ENCODE measurements at places on chromosomes 11 and 22.

GRCh38 chr11:130203766-130204702 lies 44.5 kb downstream of the ST14 start:
- DNase-seq: no peak

- DNase-seq: no peak
Observed at GRCh38 chr11:68363776-68364175, 51.4 kb downstream of the LRP5 start.

DNA sequence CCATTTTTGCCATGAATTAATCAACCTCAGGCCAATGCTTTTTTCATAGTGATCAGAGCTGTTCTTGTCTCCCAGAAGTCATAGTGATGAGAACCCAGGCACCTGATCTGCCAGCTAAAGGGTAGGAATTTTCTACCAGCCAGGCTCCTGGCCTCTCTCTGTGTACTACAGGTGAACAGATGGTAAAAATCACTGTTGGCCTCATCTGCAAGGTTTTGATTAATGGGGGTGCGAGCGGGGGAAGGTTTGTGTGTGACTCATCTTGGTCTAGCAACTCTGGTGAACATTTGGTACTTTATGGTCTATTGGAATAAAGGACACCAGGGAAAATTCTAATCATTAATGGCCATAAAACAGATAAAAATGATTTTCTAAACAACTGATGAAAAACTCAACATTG lies 14.4 kb upstream of the APOL4 start:
- DNase-seq: no peak

DNA sequence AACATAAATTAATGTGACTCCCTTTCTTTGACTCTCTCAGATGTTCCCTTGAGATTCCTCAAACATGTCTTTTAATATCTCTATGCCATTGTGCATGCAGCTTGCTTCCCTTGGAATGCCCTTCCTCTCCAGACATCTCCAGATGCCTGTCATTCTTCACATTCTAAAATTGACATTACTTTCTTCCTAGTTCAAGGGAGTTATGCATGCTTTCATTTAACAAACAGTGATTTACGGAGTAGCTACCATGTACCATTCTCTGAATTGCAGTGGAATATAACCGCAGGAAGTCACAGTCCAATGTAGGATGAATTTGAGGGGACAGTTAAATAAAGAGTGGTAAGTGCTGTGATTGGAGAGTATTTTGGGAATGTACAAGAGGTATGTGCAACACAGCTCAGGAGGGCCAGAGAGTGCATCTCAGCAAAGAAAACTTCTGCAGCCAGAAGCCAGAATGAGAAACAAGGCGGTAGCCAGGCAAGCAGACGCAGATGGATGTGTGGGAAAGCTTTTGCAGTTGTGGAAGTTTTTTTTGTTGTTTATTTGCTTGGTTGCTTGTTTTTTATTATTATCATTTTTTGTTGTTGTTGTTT lies 18.7 kb downstream of the MMP10 start:
- DNase-seq: no peak

DNA sequence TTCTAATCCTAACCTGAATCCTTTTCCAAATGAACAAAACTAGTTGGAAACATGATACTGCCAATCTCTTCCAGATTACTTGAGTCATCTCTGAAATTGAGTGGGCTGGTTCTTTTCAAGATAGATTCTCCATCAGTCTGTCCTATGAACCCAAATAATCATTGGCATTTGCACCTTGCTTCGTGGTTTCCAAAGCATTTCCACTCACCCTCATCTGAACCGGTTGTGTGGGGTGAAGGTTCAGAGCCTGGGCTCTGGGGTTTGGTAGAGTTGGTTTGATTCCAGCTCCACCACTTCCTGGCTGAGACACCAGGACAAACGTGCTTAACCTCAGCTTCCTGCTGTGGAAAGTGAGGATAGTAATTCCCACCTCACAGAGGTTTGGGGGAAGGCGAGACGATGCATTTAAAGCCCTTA lies 206.4 kb upstream of the E2F8 start:
- DNase-seq: no peak

DNA sequence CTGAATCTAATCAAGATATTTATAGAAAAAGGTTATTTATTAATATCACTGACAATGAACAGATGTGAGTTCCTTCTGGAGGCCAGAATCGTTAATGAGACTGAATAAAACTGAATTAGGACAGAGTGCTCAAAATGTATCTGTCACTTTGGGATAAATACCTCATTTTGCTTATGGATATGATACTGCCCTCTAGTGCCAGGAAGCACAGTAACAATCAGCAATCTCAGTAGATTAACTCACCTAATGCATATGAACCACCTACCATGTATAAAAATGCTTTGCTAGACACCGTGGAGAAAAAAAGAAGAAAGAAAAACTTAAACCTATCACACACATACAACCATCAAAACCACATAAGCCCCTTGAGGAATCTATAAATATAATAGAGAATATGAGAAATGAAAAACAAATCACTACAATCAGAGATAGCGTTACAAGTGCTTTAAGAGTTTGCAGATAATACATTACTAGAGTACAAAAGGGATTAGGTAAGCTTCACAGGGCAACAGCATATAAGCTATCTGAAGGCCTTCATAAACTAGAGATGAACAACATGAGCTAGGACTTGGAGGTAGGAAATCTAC lies 117.4 kb downstream of the SGSM3 start:
- DNase-seq: no peak

Measured in stimulated activated CD4-positive, alpha-beta T cell treated with anti-CD3 and anti-CD28 coated beads, Interleukin-4, amount 100 ng/mL, for 48 hours (primary cell).